Bladder microvascular endothelial cell (primary cell): ENCODE measurements at places on chromosomes 13 and 19. TPM values are rescaled to one million over a fixed set of nuclear protein-coding genes. Genes with fewer than 3 reads are reported as not detected.

The ZNF677 gene
- total RNA-seq, result 10.4 and 23.4 TPM in 2 replicates

The CHST8 gene
- 0.06 TPM in 1 of 2 replicates, not detected in the other for total RNA-seq

The CGB2 gene
- not detected in 2 replicates for total RNA-seq

The CCDC70 gene
- not detected in 2 replicates for total RNA-seq

The HS6ST3 gene
- 0.06 TPM in 1 of 2 replicates, not detected in the other for total RNA-seq

The CGB5 gene
- total RNA-seq, result not detected in 2 replicates

The CYP4F12 gene
- total RNA-seq, result not detected in 2 replicates

The STAP2 gene
- total RNA-seq, result 21.2 and 63.9 TPM in 2 replicates

The PRSS57 gene
- total RNA-seq, result 0.16 TPM in 1 of 2 replicates, not detected in the other

The CEACAM7 gene
- 0.57 TPM in 1 of 2 replicates, not detected in the other for total RNA-seq

The CEACAM1 gene
- 1.1 and 41.8 TPM in 2 replicates for total RNA-seq

The CEACAM20 gene
- total RNA-seq, result not detected in 2 replicates

The DACT3 gene
- total RNA-seq, result 0.13 and 0.16 TPM in 2 replicates

The KIR3DL1 gene
- total RNA-seq, result not detected in 2 replicates

The DIAPH3 gene
- total RNA-seq, result 8.9 and 11.9 TPM in 2 replicates

The BLOC1S3 gene
- 2.6 and 3.6 TPM in 2 replicates for total RNA-seq

The EFNA2 gene
- total RNA-seq, result 0.19 TPM in 1 of 2 replicates, not detected in the other

The ZNF723 gene
- total RNA-seq, result not detected in 2 replicates

The IGFL1 gene
- not detected in 2 replicates for total RNA-seq

The NCR1 gene
- total RNA-seq, result not detected in 2 replicates

The PLK5 gene
- not detected in 2 replicates for total RNA-seq

The CBY2 gene
- total RNA-seq, result not detected in 2 replicates

The BRSK1 gene
- 0.49 and 0.82 TPM in 2 replicates for total RNA-seq

The FFAR1 gene
- total RNA-seq, result not detected in 2 replicates

The FAM216B gene
- not detected in 2 replicates for total RNA-seq

The TMEM59L gene
- 0.38 TPM in 1 of 2 replicates, not detected in the other for total RNA-seq

The CKM gene
- total RNA-seq, result 0.16 TPM in 1 of 2 replicates, not detected in the other

The XRCC1 gene
- total RNA-seq, result 12.1 and 13.0 TPM in 2 replicates

The PAF1 gene
- 31.6 and 34.5 TPM in 2 replicates for total RNA-seq

The SHD gene
- total RNA-seq, result not detected in 2 replicates

The MCEMP1 gene
- total RNA-seq, result not detected in 2 replicates

The ELSPBP1 gene
- total RNA-seq, result not detected in 2 replicates

The HSD17B14 gene
- total RNA-seq, result 5.7 and 9.9 TPM in 2 replicates

The ZNF442 gene
- 2.3 and 2.9 TPM in 2 replicates for total RNA-seq

The GIPC3 gene
- 0.32 and 0.57 TPM in 2 replicates for total RNA-seq

The LHFPL6 gene
- total RNA-seq, result 19.4 and 53.3 TPM in 2 replicates

The RFPL4A gene
- total RNA-seq, result 0.16 and 2.3 TPM in 2 replicates

The GPR18 gene
- total RNA-seq, result not detected in 2 replicates

The KLHL1 gene
- not detected in 2 replicates for total RNA-seq

The S1PR4 gene
- 0.06 and 3.6 TPM in 2 replicates for total RNA-seq

The LYPD5 gene
- total RNA-seq, result 0.19 and 0.32 TPM in 2 replicates

The FBN3 gene
- total RNA-seq, result under 0.01 TPM in 2 replicates

The KLK3 gene
- 0.16 TPM in 1 of 2 replicates, not detected in the other for total RNA-seq

The ZNF30 gene
- total RNA-seq, result 3.6 and 4.8 TPM in 2 replicates

The ZNF497 gene
- total RNA-seq, result 0.81 and 1.6 TPM in 2 replicates

The SIGLEC8 gene
- not detected in 2 replicates for total RNA-seq

The ARGLU1 gene
- total RNA-seq, result 39.3 and 73.4 TPM in 2 replicates

The SCAF1 gene
- 8.3 and 20.1 TPM in 2 replicates for total RNA-seq

The NCCRP1 gene
- not detected in 2 replicates for total RNA-seq

The ZNF615 gene
- total RNA-seq, result 7.9 and 11.8 TPM in 2 replicates

The KCNN1 gene
- under 0.01 TPM in 1 of 2 replicates, not detected in the other for total RNA-seq

The KLK10 gene
- total RNA-seq, result 2.3 TPM in 1 of 2 replicates, not detected in the other

The GRK1 gene
- total RNA-seq, result 0.44 TPM in 1 of 2 replicates, not detected in the other

The TPTE2 gene
- total RNA-seq, result not detected in 2 replicates

The FPR1 gene
- not detected in 2 replicates for total RNA-seq
